ENCODE measurements at places on chromosomes 7 and 10.

DNA sequence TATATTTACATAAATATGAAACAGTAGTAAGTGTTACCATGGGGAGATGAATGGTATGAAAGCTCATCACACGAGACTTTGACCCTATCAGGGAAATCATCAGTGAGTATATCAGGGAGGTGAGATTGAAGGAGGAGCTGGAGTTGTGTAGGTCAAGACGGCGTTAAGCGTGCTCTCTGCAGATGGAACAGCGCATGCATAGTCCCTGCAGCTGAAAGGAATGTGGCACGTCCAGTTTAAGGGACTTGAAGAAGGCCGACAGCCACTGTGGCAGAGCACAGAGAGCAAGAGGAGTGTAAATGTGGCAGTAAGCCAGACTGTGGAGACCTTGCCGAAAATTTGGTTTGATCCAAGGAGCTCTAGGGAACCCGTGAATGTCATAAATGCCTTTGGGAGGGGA lies 38.9 kb downstream of the POU6F2 start:
- no peaks in the 10 kb centered on the region for H3K36me3 ChIP-seq
- H3K4me1 ChIP-seq = no peaks in the 10 kb centered on the region
- DNase-seq = no peak
- H3K27ac ChIP-seq = no peak overlapping the region
- H3K27me3 ChIP-seq = no peaks in the 10 kb centered on the region

DNA sequence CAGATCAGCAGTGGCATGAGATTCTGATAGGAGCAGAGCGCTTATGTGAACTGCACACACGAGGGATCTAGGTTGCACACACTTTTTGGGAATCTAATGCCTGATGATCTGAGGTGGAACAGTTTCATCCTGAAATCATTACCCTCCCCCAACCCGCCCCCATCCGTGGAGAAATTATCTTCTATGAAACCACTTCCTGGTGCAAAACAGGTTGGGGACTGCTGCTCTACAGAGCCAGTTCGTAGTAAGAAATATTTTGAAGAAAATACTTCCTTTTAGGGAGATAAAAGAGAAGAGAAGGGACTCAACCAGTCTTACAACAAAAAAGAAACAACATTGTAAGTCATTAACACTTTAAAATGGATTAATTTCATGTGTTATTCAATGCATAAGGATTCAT lies 1308.2 kb downstream of the GATA3 start:
- DNase-seq = no peak
- H3K36me3 ChIP-seq = no peaks in the 10 kb centered on the region
- no peak overlapping the region for H3K4me3 ChIP-seq
- no peak overlapping the region for H3K27ac ChIP-seq
- no peaks in the 10 kb centered on the region for H3K27me3 ChIP-seq

DNA sequence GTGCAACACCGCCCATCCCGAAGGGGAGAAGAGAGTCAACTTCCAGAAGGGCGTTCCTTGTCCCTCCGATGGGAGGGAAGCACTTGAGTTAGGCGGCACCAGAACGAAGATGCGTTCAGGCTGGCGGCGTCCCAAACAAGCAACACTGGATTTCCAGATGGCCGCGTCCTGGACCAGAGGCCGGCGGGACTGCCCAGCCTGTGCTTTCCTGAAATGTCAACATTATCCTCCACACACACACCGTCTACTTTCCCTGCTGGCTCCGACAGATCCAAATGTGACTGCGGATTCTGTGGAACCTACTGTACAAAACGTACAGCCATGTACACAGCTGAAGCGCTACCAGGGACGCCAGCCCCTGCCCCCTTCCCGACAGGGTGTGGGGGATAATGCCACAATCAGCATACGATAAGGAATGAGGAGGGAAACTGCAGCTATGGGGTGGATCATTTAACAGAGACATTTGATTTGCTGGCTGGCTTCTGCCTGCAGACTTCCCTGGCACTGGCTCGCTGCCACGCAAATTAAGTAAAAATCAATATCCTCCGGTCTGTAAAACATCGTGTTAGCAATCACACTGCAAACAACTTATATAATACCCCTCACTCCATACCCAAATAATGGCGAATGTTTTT lies 82.1 kb downstream of the ZRANB1 start:
- peak overlapping the region; percentile 34 for H3K4me3 ChIP-seq
- H3K4me1 ChIP-seq = peaks cover 70% of the 10 kb centered on the region
- no peaks in the 10 kb centered on the region for H3K36me3 ChIP-seq
- peak; percentile 77 for DNase-seq
- H3K27me3 ChIP-seq = no peaks in the 10 kb centered on the region

DNA sequence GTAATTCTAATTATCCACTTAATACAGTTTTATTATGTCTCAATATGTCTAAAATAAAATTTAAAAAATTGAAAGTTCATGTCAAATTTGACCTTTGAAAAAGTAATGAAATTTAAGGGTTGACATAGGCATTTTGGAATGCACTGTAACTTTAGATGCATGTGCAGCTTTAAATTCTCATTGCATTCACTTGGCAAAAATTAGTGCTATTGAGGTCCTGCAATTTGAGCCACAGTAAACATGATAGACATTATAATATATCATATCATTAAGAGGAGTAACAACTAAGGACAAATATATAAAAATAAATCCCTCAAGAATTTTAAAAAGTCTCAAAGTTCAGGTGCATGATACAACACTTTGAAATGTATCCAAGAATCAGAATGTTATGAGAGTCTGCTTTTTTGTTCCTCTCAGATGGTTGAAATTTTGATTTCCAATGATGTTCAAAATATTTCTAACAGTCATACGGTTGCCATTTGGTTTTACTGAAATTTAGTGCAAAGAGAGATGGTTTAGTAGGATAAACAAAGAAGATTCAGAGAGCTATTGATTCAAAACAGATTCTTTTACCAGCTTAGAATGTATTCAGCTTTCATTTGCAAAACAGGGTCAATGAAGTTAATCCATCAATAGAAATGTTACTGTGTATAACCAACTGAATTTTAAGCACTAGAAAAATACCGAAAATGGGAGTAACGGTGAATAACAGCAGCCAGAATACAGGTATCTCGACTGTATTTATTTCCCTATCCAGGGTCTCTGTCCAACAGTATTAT lies 71.8 kb downstream of the SEMA3A start:
- no peaks in the 10 kb centered on the region for H3K27me3 ChIP-seq
- DNase-seq = no peak
- no peak overlapping the region for H3K4me3 ChIP-seq

- DNase-seq = no peak
- H3K27me3 ChIP-seq = no peaks in the 10 kb centered on the region
- no peaks in the 10 kb centered on the region for H3K36me3 ChIP-seq
- H3K4me1 ChIP-seq = peaks cover 5% of the 10 kb centered on the region
Measured at GRCh38 chr7:1015196-1016121, 28.9 kb upstream of the GPR146 start.

GRCh38 chr10:68955355-68955831 lies 577 bp upstream of the DDX21 start:
- H3K4me1 ChIP-seq = peaks cover 18% of the 10 kb centered on the region
- H3K27me3 ChIP-seq = no peaks in the 10 kb centered on the region
- no peak for DNase-seq
- peak overlapping the region; percentile 97 for H3K27ac ChIP-seq
- H3K36me3 ChIP-seq = no peaks in the 10 kb centered on the region

GRCh38 chr10:33355274-33355673 lies 20.8 kb upstream of the NRP1 start:
- no peak overlapping the region for H3K4me3 ChIP-seq
- no peaks in the 10 kb centered on the region for H3K27me3 ChIP-seq
- no peak for DNase-seq

- no peak overlapping the region for H3K27ac ChIP-seq
- H3K4me3 ChIP-seq = no peak overlapping the region
- H3K4me1 ChIP-seq = no peaks in the 10 kb centered on the region
- H3K27me3 ChIP-seq = no peaks in the 10 kb centered on the region
Measured at GRCh38 chr10:13724484-13724883, 137.7 kb downstream of the PRPF18 start.

DNA sequence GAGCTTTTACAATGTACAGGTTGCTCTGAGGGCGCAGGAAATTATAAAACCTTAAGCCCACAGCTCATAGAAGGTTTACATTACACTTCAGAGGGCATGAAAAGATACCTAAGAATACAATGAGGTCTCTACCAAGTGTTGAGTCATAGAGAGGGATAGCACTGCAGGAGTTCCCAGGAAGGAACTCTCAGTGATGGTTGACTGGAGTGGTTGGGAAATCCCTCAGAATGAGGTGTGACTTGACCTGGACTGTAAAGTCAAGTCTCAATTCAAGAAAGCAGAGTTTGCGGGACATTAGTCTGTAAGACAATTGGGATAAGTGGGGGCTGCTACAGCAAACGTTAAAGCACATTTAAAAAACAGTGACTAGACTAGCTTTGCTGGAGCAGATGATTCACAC lies 21.9 kb downstream of the TNKS2 start:
- no peak overlapping the region for H3K27ac ChIP-seq
- H3K36me3 ChIP-seq = no peaks in the 10 kb centered on the region
- no peak for DNase-seq
- H3K4me1 ChIP-seq = no peaks in the 10 kb centered on the region
- no peak overlapping the region for H3K4me3 ChIP-seq
- no peaks in the 10 kb centered on the region for H3K27me3 ChIP-seq

- H3K4me1 ChIP-seq = peaks cover 81% of the 10 kb centered on the region
- H3K4me3 ChIP-seq = no peak overlapping the region
- H3K36me3 ChIP-seq = no peaks in the 10 kb centered on the region
- DNase-seq = no peak
- H3K27ac ChIP-seq = no peak overlapping the region
Measured at GRCh38 chr7:131369354-131369753, 41.7 kb downstream of the MKLN1 start.

DNA sequence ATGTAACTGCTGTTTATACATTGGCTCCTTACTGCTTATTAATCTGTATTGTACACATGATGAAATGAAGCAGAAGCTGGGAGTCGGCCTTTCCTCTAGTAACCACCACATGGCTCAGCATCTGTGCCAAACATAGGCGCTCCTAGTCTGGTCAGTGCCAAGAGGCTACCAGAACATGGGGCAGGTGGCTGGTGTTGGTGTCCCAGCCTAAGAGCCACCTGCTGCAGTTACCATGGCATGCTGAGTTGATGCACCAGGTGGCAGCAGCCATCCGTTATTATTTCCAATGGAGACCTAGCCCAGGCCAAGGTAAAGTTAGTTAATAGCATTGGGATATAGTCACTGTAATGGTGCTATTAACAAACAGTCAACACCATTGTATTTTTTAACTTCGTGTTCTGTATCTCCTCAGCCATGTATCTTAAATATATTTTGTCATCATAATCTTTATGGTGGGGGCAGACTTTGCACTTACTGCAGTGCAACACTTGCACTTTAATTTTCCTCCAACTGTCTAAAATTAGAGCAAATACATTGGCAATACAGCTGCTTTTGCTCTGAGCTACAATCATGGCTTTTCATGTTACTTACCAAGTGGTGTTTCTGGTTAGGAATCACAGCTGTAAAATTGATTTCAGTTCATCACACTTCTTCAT lies 33.1 kb downstream of the HBP1 start:
- DNase-seq = peak; percentile 87
- H3K4me1 ChIP-seq = no peaks in the 10 kb centered on the region
- H3K36me3 ChIP-seq = peaks cover 7% of the 10 kb centered on the region
- H3K27me3 ChIP-seq = no peaks in the 10 kb centered on the region

- H3K4me3 ChIP-seq = no peak overlapping the region
- H3K36me3 ChIP-seq = no peaks in the 10 kb centered on the region
- H3K27ac ChIP-seq = no peak overlapping the region
- no peaks in the 10 kb centered on the region for H3K4me1 ChIP-seq
Measured at GRCh38 chr7:40763319-40764287, 628.8 kb downstream of the SUGCT start.

DNA sequence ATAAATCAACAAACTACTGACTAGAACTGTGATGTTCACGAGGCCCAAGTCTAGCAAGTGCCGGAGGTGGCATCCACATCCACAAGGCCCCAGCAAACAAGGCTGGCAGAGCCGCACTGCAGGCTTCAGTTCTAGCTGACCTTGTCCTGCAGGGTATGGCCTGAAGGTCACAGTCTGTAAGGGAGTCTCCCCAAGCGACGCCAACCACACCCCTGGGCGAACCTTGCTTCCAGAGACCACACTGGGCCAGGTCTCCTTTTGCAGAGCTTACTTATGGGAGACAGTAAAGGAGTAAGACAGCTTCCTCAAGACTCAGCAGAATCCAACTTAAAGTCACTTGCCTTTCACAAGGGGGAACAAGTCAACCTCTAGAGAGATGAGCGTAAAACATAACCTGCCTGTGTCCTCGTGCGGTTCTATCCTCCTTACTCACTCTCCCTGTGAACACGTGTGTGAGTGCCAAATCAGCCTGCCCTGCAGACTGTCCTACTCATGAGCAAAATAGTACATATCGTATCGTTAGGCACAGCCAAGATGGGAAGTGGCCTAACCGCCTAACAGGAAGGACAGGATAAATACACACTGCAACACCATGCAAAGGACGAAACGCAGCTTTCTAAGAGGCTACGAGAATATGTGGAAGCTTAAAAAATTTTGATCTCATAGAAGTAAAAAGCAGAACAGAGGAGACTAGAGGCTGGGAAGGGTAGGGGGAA lies 22.7 kb downstream of the FAM53B start:
- H3K27me3 ChIP-seq = no peaks in the 10 kb centered on the region
- peak overlapping the region; percentile 97 for H3K27ac ChIP-seq
- H3K4me1 ChIP-seq = peaks cover 97% of the 10 kb centered on the region
- peak; percentile 93 for DNase-seq

GRCh38 chr10:107589081-107589480 lies 424.6 kb upstream of the SORCS1 start:
- no peak overlapping the region for H3K27ac ChIP-seq
- DNase-seq = no peak
- no peaks in the 10 kb centered on the region for H3K27me3 ChIP-seq
- no peak overlapping the region for H3K4me3 ChIP-seq
- no peaks in the 10 kb centered on the region for H3K36me3 ChIP-seq
- H3K4me1 ChIP-seq = no peaks in the 10 kb centered on the region
